ENCODE measurements at places on chromosomes 2 and 18. TPM values are rescaled to one million over a fixed set of nuclear protein-coding genes. Genes with fewer than 3 reads are reported as not detected.
A peak's percentile ranks its signal among the peaks of the same experiment; 100 is the strongest.

ASB18 gene
- total RNA-seq, result not detected

NXPH2 gene
- total RNA-seq, result not detected

NAT8 gene
- total RNA-seq, result not detected

DNA sequence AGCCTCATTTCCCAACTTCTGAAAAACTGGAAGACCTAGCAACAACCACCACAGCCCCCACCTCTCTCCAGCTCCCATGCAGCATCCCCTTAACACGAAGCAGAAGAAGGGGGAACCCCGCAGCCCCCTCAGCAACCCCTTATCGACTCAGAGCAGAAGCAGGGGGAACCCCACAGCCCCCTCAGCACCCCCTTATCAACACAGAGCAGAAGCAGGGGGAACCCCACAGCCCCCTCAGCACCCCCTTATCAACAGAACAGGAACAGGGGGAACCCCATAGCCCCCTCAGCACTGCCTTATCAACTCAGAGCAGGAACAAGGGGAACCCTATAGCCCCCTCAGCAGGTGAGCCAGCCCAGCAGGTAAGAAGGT lies 6.7 kb downstream of the SLC66A2 start:
- no peak for DNase-seq

MC5R gene
- total RNA-seq, result not detected

GPR75 gene
- total RNA-seq, result 1.0 TPM

PXDN gene
- 115 TPM for total RNA-seq

ZBTB14 gene
- total RNA-seq, result 11.7 TPM

DNA sequence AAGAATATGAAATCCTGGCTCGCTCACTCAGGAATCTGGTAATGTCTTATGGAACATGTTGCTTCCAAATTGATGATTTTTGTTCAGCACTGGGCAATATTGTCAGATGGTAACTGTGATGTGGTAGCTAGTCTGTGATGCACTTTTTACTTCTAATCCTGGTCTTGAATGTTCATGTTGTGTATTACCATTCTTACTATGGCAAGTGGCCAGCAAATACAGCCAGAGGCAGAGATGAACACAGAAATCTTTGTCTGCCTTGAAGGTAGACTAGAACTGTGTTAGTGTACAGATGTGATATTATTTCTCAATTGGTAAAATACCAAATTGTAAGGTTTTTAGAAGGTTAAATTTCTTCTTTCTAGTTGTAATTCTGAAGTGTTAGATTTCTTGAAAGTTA lies 83.3 kb downstream of the UBE2E3 start:
- DNase-seq, result peak; percentile 12

POMC gene
- not detected for total RNA-seq

DNA sequence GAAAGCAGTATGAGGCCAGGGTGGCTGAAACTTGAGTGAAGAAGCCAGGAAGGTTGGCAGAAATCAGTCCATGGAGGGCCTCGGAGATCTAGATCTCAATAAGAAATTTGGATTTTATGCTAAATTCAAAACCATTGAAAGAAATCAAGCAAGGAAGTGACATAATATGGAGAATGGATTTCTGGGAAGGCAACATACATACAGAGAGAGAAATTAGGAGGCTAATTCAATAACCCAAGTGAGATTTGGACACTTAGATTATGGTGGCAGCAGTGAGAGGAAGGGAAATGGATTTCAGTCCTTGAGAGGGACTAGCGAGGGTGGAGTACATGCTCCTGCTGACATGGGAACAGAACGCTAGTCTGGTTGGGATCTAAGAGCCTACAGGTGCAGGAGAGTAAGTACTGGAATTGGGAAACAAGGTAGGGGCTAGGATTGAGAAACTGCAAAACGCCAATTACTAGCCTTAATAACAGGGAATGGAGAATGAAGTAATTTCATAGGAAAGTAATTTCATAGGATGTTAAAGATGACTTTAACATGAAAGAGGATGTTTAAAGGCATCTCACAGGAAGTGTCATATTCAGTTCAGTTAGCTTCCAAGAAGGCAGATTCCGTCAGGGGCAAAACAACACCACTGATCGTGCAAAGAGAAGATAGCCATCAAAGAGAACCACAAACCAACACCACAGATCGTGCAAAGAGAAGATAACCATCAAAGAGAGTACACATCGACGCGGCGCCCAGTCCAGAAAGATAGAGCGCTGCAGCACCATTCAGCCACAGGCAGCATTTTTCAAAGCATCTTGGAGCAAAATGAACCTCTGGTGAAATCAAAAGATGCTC lies 27.2 kb downstream of the CDKL4 start:
- no peak for DNase-seq
